ENCODE measurements at places on chromosomes 11 and 22. TPM values are rescaled to one million over a fixed set of nuclear protein-coding genes. Genes with fewer than 3 reads are reported as not detected.
A peak's percentile ranks its signal among the peaks of the same experiment; 100 is the strongest.

The PATE1 gene
- total RNA-seq, result not detected

DNA sequence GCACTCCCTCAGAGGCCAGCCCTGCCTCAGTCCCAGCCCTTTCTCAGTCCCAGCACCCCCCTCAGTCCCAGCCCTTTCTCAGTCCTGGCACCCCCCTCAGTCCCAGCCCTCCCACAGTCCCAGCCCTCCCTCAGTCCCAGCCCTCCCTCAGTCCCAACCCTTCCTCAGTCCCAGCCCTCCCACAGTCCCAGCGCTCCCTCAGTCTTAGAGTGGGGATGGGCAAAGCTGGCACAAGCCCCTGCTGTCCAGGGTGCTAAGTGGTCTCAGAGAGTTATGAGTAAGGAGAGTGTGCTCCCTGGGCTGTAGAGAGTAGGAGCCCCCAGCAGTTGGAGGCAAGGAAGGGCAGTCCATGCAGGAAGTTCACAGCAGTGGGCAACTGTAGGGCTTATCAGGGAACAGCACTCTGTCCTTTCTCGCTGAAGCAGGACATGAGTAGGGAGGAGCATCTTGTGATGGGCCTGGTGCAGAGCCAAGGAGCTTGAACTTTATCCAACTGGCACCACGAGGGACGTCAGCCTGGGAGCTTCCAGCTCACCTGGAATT is 51.4 kb upstream of the CRYBB3 start:
- H3K4me1 ChIP-seq, result peaks cover 5% of the 10 kb centered on the region
- peak; percentile 85 for DNase-seq

DNA sequence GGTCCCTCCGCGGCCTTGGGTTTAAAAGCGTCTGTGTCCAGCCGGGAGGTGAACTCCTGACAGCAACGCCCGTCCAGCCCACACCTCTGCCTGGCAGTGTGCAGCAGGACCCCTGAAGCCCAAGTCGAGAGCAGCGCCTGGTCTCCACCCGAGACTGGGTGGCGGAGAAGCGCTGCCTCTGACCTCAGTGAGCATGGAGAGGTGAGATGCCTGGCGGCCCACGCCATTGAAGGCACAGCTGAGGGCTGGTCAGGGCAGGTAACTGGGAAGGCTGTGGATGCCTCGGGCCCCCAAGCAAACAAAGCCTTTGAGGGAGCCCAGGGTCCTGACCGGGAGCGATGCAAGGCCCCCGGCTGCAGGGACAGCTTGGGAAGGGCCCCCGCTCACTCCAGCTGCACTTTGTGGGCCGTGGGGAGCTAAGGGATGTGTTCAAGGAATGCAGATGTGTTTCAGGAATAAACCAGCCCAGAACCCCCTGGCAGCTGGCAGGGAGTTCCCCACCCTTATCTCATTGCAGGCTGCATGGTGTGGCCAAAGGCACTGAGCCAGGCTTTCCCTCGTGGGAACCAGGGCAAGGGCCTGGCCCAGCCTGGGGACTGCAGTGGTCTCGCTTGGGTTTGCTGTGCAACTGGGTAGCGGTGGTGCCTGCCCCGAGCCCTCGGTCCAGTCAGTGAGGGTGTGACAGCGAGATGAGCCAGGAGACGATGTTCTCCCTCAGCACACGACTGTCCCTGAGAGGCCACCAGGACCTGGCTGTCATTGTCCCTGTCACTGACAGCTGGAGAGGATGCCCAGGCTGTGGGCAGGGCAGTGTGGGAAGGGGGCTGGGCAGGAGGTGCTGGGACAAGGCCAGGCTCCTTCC is 92.5 kb downstream of the WNT7B start:
- no peaks in the 10 kb centered on the region for H3K27me3 ChIP-seq
- H3K27ac ChIP-seq, result no peak overlapping the region
- no peak overlapping the region for H3K4me3 ChIP-seq
- DNase-seq, result no peak
- H3K36me3 ChIP-seq, result no peaks in the 10 kb centered on the region

GRCh38 chr22:33562501-33562900 is 357.8 kb downstream of the LARGE1 start:
- no peak overlapping the region for H3K27ac ChIP-seq
- no peak for DNase-seq
- H3K4me3 ChIP-seq, result no peak overlapping the region
- no peaks in the 10 kb centered on the region for H3K36me3 ChIP-seq
- H3K4me1 ChIP-seq, result no peaks in the 10 kb centered on the region
- no peaks in the 10 kb centered on the region for H3K27me3 ChIP-seq

DNA sequence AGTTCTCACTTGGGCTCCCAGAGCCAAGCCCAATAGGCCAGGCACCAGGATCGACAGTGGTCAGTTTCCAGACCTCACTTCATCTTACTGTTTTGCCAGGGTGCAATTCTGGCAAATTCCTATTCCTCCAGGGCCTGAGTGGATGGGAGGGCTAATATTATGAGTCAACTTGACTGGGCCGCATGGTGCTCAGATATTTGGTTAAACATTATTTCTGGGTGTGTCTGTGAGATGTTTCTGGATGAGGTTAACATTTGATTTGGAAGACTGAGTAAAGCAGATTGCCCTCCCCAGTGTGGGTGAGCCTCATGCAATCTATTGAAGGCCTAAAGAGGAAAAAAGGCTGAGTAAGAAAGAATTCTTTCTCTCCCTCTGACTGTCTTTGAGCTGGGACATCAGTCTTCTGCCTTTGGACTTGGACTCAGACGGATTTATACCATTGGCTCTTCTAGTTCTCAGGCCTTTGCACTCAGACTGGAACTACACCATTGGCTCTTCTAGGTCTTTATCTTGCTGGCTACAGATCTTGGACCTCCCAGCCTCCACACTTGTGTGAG is 132.9 kb upstream of the ZBED5 start:
- no peaks in the 10 kb centered on the region for H3K27me3 ChIP-seq
- no peak for DNase-seq
- H3K36me3 ChIP-seq, result no peaks in the 10 kb centered on the region
- H3K4me1 ChIP-seq, result no peaks in the 10 kb centered on the region
- no peak overlapping the region for H3K27ac ChIP-seq
- H3K4me3 ChIP-seq, result no peak overlapping the region
